ENCODE measurements at places on chromosomes 3 and 15.

DNA sequence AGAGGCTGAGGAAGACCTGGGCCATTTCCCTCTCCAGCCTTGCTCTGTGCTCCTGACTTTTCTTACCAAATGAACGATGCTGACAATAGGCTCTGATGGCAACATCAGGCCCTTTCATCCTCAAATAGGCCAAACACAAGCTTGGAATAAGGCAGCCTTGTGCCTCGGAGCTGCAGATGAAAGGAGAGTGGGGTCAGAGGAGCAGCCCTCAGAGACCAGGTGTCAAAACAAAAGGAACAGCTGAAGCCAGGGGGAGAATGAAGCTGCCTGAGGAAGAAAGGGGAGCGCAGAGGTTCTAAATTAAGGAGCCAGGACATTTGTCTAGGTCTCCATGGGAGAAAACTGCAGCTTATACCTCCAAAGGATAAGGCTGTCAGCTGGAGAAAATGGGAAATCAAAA, 5.1 kb downstream of the BFSP2 start:
- no peak for DNase-seq

GRCh38 chr3:126941721-126942270, 41.1 kb upstream of the PLXNA1 start:
- no peak for DNase-seq

DNA sequence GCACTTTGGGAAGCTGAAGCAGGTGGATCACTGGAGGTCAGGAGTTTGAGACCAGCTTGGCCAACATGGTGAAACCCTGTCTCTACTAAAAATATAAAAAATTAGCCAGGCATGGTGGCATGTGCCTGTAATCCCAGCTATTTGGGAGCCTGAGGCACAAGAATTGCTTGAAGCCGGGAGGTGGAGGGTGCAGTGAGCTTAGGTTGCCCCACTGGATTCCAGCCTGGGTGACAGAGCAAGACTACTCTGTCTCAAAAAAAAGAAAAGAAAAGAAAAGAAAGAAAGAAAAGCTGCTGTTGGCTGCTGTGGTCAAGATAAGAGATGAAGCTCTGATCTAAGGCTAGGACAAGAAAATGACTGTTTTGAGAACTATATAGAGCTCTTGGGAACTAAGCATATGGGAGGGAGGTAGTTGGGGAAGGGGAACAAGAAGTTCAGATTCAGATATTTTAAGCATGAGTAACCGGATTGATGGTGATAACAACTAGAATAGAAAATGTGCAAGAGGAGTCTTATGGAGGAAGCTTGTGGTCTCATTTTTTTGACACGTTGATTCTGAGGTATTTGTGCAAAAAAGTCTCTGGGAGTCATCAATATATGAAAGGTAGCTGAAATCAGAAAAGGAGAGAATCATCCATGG, 25.7 kb downstream of the DNAH12 start:
- DNase-seq, result no peak

GRCh38 chr3:32082721-32083120, 23.7 kb upstream of the GPD1L start:
- no peak for DNase-seq

- DNase-seq, result no peak
Measured at GRCh38 chr15:34147371-34148140, 45.7 kb downstream of the PGBD4 start.

GRCh38 chr3:41080141-41080540, 119.2 kb upstream of the CTNNB1 start:
- no peak for DNase-seq

- no peak for DNase-seq
Measured at GRCh38 chr3:17964108-17964507, 221.7 kb upstream of the TBC1D5 start.

GRCh38 chr3:44957986-44958385, 18.0 kb downstream of the ZDHHC3 start:
- DNase-seq, result no peak

DNA sequence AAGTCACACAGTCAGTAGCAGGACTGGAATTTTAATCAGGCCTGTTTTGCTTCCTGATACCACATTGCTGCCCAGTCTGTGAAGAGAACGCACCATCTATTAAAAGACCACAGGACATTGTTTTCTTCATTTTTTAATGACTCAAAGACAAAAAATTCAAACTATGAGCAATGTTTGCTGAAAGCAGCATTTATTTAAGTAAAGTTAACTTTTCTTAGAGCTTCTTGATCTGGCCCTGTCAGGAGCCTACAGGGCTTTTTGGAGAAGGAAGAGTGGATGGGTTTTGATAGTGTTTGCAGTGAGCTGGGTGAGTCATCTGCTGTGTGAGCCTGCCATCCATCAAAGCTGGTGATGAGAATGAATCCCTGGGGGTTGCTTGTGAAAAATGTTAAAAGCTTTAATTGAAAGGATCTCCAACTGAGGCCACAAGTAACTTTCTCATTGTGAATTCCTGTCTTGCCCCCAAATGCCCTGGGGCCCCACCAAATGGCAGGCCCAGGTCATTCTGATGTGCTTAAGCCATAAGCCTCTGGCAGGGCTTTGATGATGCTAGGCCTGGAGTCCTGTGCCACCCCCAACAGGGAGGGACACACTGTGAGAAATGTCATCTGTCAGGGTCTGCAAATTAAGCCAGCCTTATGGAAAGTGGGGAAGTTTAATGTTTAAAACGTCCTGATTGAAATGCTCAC, 136.2 kb upstream of the PFN2 start:
- DNase-seq, result no peak
